ENCODE measurements at places on chromosomes 16 and 17.

DNA sequence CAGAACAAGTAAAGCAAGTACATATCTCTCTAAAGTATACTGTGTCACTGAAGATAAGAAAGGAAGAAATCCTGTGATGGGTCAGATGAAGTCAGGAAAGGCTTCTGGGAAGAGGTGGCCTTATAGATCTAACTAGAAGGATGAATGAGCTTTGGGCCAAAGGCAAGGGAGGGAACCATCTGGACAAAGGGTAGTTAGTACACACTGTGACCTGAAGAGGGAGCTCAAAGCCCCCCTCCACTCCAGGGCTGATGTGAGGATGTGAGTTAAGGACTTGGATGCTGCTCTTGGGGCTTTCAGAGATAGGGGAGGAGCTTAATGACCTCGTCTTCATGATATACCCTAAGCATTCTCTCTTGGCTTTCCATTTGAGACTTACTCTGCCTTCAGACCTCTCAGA lies 185.3 kb upstream of the CACNG3 start:
- DNase-seq: peak; percentile 47

- DNase-seq: no peak
Observed at GRCh38 chr16:51409001-51409675, 258.1 kb upstream of the SALL1 start.

DNA sequence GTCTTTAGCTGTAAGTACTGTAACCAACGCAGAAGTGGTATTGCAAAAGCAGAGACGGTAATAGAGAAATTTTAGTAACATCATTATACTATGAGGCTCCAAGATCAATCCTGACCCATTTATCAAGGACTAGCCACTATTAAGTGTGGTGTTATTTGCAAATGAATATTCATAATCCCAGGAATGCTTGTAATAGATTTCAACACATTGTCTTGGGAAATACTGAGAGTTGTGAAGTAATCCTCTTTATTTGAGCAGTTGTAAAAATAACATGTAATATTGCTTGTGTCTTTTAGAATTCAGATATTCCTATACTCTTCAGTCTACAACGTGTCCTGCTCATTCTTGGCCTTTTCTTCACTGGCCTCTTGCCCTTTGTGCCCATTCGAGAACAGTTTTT lies 46.4 kb downstream of the GDPD1 start:
- no peak for DNase-seq

- peak; percentile 74 for DNase-seq
Observed at GRCh38 chr16:9047689-9048301, 43.6 kb upstream of the HAPSTR1 start.

- no peak for DNase-seq
Observed at GRCh38 chr17:62805234-62805633, 2.9 kb downstream of the MARCHF10 start.

DNA sequence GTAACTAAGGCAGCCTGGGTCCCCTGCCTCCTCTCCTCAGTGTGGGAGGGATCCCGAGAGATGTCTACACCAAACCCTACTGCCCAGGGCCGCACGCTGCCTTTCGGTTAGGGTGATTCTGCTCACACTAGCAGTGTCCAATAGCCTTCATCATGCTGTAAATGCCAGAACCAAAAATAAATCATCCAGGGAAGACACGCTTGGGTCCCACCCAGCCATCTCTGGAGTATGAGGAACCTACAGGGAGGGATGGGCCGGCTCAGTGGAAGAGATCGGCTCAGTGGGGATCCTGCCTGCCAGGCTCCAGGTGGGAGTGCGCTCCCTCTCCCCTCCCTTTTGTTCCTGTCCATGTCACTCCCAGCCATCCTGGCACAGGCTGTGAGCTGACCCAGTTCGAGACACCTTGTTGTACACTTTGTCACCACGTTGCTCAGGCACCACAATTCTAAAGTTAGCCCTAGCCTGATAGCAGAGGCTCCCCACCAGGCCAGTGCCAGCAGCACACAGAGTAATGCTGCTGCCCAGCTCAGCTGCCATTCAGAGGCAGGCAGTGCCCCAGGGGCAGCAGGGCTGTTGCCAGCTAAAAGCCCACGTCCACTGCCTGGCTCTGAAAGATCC lies 24.5 kb downstream of the PEMT start:
- DNase-seq: no peak

DNA sequence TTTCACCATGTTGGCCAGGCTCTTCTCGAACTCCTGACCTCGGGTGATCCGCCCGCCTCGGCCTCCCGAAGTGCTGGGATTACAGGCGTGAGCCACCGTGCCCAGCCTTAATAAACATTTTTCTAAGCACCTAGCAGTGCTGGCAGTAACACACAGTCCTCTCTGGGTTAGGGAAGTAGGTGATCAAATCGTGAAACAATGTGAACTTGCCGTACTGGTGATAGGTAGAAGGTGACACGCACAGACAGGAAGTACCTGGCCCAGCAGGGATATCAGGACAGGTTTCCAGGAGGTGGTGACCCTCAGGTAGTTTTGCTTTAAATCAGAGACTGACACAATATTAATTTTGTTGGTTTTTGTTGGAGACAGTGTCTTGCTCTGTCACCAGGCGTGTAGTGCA lies 4.5 kb downstream of the PLD2 start:
- DNase-seq: no peak

- DNase-seq: no peak
Observed at GRCh38 chr16:66881014-66881417, 701 bp downstream of the PDP2 start.

DNA sequence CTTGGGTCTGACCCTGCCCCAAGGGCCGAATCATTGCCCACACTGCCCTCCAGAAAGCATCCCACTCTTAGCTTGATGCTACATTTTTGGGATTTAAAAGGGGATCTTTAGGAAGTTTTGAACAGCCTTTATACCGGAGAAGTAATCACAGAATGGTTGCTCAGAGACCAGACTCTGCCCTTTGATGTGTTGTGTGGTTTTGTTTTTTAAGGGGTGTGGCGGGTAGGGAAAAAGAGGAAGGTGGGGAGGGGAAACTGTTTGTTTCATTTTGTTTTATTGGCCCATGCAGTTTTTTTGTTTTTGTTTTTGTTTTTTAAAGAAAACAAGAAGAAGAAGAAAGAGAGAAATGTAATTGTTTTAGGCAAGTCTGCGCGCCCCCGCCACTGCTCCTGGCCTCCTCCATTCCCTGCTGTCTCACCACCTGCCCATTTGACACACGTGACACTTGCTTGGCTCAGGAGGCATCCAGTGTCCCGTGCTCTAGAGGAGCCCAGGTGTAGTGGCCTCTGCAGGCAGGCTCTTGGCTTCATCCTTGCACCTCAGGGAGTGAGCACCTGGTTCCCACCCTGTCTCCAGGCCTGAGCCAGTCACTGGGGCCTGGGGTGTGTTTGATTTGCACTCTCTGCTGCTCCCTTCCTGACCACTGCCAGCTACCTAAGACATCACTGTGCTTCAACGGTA lies 35.7 kb downstream of the GNAO1 start:
- DNase-seq: no peak

DNA sequence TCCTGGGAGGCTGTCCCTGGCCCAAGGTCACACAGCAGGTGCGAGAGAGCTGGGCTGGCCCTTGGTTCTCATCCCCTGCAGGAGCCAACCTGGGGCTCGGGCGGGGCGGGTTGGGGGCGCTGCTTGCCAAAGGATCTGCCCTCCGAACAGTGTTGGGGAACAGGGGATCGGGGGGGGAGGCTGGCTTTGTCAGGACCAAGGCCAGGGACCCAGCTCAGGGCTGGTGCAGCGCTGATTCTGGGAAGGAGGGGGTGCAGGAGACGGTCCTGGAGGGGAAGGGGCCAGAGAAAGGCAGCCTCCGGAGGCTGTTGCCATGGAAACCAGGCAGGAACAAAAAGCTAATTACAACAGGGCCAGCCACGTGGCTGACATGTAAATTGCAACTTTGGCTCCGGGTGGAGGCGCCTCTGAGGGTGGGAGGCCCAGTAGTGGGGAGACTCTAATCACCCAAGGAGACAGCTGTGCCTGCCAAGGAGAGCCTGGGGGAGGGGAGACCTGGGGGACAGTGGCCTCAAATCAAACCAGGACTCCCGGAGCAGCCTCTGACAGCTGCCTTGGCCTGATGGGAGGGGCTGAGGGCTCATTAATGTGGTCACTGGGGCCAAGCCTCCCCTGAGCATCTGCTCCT lies 1.3 kb downstream of the TUBB3 start:
- no peak for DNase-seq

DNA sequence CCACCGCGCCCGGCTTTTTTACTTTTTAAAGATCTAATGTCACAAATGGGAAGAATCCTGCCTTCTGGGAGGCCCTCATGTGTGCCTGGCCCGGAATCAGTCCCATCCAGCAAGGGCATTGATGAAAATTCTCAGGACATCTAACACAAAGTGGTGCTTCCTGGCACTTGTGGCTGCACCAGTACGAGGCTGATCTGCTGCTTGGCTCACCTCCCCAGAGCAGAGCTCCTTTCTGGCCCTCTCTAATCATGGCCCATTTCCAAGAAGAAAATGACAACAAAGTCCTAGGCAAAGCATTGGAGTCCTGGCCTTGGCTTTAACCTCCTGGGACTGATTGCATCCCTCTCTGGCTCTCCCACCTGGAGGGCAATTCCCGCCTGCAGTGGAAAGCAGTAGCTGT lies 50.7 kb upstream of the SIAH1 start:
- no peak for DNase-seq

- no peak for DNase-seq
Observed at GRCh38 chr16:47144559-47144877, 773 bp upstream of the NETO2 start.

- no peak for DNase-seq
Observed at GRCh38 chr16:65679785-65680184, 557.9 kb upstream of the CDH11 start.

DNA sequence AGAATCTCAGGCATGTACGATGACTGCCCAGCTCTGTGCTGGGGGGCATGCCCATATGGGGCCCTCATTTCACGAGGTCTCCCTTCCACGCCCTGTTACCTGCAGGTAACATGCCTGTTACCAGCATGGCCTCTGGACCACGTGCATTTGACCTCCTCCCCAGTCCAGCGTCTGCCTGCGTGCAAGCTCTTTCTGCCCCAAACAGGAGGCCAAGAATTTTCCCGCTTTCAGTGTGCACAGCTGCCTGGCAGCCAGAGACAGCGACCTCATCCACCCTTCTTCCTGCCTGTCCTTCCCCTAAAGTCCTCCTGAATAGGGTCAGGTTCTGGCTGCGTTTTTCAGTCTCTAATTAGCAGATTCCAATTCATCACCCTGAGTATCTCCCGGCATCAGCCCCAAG lies 306.5 kb upstream of the ZFHX3 start:
- DNase-seq: no peak

DNA sequence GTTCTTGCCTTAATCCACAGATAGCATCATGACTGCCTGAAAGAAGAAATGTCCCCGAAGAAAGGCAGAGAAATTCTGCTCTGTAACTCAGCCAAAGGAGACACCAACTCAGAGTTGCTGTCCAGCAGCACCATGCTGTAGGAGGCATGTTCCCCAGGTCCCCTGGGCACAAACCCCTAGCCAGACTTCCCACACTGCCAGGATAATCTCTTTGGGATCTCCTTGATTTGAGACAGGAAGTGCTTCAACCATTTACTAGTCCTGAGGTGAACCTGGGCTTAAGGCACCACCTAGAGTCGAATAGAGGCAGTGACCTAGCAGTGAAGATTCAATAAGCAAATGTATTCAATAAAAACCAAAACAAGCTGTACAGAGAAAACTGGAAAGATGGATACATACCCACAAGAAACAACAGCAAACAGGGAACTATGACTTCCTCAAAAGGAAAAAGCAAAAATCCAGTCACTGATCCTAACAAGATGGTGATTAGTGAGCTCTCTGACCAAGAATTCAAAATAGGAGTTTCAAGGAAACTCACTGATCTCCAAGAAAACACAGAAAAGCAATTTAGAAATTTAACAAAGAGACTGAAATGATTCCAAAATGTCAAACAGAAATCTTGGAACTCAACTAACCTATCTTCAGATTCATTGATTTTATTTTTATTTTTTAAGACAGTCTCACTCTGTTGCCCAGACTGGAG lies 5.7 kb downstream of the OR4D2 start:
- DNase-seq: peak; percentile 11

DNA sequence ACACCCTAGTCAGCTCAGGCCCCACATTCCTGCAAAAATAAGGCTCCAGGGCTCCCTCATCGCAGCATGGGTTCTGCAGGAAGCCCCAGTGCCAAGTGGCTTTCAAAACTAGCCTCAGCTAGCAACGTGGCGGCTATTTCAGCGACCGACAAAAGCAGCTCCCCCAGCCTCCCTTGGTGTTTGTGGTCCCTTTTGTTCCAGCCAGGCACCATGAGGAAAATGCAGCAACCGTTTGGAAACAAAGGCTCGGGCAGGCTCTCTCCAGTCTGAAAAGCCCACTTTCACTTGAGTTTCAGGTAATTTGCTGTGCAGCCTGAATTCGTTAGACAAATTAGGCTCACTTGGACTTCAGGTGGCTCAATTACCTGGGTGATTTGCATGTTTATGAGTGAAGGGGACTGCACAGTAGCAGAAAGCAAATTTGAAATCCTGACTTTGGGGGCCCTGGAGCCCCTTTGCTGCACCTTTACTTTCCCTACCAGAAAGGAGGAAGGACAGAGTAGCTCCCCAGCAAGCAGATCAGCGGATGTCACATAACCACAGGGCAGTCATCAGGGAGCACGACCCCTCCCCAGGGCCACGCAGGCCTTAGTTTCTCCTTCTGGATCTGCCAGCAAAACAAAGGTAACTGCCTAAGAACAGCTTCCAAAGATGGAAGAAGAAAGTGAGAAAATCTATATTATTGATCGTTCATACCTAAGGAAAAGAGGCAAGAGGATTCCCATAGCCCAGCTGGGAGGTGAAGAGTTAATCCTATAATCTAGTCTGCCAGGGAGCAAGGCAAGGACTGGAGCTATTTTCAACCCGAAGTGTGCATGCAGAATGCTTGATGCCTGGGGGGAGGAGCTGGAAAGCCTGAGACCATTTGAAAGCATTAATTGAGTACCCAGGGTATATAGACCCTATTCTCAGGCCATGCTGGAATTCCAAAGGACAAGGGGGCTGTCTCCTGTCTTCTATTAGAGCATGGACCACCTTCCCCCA lies 143.1 kb upstream of the SDK2 start:
- no peak for DNase-seq

DNA sequence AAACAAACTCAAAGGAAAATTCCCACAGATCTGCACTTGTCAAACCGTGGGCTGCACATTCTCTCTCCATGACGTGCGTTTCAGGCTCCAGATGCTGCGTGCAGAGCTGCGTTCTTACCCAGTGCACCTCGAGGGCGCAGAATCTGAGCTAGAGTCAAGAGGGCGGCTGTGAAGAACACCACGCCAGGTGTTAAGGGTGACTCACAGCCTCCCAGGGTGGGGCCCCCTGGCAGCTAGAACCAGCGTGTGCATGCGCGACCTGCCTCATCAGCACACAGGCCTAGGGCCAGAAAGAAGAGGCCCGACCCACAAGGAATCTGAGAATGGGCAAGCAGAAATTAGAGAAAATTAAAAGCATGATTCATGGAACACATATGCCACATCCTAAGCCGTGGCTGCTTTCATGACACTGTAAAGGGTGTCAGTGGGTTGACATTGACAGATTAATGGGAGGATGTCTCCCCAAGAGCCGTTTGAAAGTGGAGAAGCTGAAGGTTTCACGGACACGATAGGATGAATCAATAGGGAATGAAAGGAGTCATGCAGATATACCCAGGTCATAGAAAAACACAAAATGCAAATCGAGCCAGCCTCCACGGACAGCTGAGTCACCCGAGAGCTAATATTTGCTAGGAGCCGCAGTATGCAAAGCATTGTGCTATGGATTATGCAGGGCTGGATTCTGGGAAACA lies 29.0 kb downstream of the MARCHF10 start:
- peak; percentile 93 for DNase-seq

GRCh38 chr16:86044241-86044671 lies 145.3 kb downstream of the IRF8 start:
- no peak for DNase-seq

All from NCI-H2029 (cell line).